ENCODE measurements at places on chromosomes 3 and 15.

- DNase-seq, result no peak
Measured at GRCh38 chr15:69490356-69491037, 37.9 kb downstream of the RPLP1 start.

DNA sequence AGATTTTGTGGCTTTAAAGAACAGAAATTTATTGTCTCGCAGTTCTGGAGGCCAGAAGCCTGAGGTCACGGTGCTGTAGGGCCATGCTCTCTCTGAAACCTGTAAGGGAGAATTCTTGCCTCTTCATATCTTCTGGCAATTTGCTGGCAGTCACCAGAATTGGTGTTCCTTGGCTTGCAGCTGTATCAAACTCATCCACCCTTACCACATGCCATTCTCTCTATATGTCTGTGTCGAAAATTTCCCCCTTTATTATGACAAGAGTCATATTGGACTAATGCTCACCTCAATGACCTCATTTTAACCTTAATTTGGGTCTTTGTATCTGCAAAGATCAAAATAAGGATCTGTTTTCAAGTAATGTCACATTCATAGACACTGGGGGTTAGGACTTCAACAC is 266.7 kb downstream of the IL20RB start:
- DNase-seq, result no peak

DNA sequence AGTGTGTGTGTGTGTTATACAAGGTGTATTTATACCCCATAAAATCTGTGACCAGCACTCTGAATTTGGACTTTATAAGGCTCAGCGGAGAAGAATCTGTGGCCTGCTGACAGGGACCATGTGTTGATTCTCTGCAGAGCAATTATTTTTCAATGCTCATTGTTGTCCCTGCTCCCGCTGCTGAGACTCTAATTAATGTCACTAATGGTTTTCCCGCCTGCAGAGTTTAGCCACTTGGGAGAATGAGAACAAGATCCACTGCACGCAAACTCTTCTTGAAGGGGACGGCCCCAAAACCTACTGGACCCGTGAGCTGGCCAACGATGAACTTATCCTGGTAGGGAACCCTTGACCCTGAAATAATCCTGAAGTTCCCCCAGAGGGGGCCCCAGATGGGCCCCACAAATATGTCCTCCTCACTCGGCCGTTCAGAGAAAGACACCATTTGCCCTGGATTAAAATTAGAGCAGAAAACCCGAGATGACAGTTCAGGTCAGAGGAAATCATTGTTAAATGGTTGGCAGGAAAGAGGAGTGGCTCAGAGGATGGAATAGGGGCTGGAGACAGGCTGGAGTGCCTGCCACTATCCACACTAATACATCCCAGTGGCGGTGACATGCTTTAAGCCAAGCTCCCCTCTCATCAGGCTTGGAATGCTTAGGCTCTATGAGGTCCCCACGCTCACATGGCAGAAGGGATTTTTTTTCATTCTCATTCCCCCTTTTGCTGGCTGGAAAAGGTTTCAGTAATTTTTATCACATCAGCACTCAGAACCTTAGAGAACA is 3.3 kb downstream of the CRABP1 start:
- no peak for DNase-seq

DNA sequence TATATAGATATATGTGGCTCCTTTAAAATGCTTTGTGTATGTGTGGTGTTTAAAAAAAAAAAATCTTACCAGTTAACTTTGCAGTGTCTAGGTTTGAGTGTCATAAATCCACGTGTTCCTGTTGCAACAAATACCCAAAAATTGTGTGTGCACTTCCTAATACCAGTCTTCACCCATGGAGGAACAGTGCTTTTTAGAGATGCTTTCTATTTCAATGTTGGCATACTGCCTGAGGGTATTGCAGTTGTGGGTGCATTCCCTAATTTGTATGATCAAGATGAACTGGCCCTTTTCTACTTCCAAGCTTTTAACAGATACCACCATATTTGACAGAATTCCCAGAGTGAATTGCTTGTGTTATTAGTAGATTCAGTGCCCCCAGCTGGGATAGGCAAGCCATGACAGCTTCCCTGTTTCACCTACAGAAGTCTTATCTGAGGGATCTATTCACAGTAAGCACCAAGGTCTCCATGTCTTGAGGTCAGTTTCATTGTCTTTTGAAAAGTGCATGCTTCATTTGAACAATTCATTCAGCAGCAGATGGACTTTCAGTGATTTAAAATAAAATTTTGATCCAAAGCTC is 68.9 kb upstream of the GOLGA6B start:
- peak; percentile 4 for DNase-seq

DNA sequence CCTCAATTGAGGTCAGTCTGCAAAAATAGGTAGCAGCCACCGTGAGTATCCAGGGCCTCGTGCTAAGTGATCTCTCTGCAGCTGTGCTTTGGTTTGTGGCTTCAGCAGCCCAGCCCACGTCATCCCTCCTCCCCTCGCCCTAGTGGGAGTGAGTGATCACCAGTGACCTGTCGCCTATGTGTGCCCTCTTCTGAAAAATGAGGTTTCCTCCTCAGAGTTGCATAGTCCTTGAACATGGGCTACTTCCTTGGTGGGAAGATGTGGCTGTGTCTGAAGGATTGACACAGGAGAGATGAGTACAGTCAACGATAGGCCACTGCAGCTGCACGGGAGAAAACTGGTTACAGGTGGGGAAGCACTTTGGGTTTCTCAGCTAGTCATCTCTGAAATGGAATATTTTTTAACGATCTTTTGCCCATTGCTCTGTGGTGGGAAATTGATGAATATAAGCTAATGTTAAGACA is 144.8 kb upstream of the BHLHE40 start:
- no peak for DNase-seq

DNA sequence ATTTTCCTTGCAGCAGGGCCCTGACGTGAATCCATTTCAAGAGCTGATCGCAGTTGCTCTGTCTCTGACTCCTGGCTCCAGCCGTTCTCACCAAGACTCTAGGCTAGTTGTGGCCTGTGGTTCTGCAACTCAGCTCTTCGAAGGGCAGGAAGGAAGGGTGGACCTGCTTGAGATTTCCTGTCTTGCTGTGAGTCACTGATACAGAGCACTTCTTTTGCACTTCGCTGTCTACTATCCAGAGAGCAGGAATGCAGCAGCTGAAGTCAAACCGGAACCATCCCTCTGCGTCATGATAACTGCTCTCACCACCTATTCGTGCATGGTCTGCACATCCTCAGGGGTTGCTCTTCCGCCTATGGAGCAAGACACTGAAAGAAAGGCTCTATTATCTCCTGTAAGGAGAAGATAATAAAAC is 59.7 kb downstream of the RAP2B start:
- DNase-seq, result peak; percentile 85

- no peak for DNase-seq
Measured at GRCh38 chr15:92107510-92107909, 254.0 kb downstream of the SLCO3A1 start.

- DNase-seq, result no peak
Measured at GRCh38 chr3:129944709-129945108, 29.8 kb upstream of the TRH start.

DNA sequence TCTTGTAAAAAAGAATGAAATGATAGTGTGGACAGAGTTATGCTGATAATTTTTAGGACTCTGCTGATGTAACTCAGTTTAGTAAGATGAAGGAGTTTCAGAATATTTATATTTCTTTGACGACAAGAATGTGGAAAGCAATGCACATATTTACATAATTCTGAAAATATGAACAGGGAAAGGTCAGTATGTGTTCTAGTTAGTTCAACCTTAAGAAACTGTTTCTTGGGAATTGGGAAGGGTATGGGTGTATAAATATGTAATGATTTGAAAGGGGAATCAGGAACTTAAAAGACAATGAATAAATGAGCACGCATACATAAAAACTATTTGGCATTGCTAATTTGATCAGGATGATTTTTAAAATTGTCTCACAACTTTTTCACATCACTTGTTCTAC is 1226.1 kb downstream of the SI start:
- DNase-seq, result no peak

GRCh38 chr3:9301798-9302197 is 52.4 kb upstream of the SRGAP3 start:
- no peak for DNase-seq

GRCh38 chr15:39161096-39161495 is 419.8 kb upstream of the THBS1 start:
- DNase-seq, result no peak

DNA sequence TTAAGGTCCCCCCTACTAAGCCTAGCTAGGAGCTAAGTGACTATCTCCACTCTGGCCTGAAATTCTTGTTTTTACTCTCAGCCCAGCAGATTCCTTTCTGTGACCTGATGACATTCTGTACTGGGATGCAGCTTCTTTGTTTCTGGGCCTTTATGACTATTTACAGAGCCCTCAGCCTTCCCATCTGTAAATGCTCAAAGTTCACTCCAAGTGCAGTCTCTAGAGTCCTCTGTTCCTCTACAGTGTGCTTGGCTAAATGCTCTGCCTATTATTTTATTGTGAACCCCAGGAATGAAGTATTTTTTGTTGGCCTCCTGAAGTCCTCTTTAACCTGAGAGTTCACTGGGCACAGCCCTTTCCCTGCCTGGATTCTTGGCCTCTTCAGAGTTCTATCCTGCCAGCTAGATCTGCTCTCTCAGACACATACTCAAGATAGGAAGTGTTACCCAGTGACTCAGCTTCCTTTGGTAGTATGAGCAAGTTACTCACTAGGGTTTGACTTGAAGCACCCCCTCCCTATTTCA is 278.1 kb upstream of the P2RY1 start:
- peak; percentile 58 for DNase-seq

- no peak for DNase-seq
Measured at GRCh38 chr3:108215871-108216270, 6.4 kb downstream of the IFT57 start.

DNA sequence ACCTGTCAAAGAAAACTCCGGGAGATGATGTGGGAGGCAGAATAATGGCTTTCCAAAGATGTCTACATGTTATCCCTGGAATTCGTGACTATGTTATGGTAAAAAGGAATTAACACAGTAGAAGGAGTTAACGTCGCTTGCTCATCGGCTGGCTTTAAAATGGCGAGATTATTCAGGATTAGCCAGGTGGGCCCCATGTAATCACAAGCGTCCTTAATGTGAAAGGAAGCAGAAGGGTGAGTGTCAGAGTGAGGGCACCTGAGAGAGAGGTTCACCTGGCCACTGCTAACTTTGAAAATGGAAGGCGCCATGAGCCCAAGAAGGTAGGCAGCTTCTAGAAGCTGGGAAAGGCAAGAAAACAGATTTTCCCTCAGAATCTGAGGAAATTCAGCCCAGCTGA is 557.2 kb downstream of the EPHB1 start:
- no peak for DNase-seq

GRCh38 chr15:69608661-69609060 is 156.0 kb downstream of the RPLP1 start:
- DNase-seq, result no peak

DNA sequence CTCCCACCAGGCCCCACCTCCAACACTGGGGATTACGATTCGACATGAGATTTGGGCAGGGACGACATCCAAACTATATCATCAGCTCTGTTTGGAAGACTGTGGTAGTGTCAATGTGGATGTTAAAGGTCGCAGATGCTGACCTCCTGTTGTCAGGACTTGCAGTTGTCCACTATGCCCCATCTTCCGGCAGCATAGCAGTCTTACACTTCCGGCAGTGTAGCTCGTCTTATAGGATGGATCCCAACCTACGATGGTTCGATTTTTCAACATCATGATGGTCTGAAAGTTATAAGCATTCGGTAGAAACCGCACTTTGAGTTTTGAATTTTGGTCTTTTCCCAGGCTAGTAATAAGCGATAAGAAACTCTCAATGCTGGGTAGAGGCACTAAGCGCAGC is 20.6 kb downstream of the CLRN1 start:
- no peak for DNase-seq

- peak; percentile 65 for DNase-seq
Measured at GRCh38 chr3:15794303-15794771, 3.4 kb downstream of the ANKRD28 start.

GRCh38 chr15:73598530-73599160 is 34.5 kb downstream of the NPTN start:
- DNase-seq, result no peak

DNA sequence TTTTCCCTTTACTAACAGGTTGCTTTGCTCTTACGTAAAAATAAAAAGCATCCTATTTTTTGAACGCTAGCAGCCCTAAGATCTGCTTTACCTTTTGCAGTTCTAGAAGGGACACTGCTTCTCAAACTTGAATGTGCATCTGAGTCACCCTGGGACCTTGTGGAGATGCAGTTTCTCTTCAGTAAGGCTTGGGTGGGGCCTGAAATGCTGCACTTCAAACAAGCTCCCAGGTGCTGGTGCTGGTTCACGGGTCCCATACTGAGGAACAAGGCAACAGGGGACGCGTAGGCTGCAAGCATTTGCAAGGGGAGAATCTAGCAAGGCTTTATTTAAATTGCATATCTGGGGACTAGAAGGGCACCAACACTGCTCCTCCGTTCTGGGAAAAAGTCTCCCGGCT is 30.0 kb downstream of the MB21D2 start:
- DNase-seq, result no peak

DNA sequence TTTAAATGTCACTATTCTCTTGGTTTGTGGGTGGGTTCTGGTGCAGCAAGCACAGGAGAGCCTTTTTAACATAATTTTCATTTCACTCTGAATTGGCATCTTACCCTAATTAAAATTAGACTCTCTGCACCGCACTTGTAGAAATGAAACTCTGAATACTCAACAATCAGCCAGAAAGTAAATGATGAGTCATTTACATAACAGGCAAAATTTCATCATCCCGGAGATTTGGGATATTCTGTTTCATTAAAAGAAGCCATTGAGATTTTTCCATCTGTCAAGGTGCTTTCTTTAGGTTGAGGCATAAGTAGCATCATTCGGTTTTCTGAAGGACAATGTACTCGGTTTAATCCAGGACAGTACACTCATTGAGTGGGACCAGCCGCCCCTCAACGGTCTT is 111.0 kb downstream of the RFTN1 start:
- DNase-seq, result peak; percentile 45

DNA sequence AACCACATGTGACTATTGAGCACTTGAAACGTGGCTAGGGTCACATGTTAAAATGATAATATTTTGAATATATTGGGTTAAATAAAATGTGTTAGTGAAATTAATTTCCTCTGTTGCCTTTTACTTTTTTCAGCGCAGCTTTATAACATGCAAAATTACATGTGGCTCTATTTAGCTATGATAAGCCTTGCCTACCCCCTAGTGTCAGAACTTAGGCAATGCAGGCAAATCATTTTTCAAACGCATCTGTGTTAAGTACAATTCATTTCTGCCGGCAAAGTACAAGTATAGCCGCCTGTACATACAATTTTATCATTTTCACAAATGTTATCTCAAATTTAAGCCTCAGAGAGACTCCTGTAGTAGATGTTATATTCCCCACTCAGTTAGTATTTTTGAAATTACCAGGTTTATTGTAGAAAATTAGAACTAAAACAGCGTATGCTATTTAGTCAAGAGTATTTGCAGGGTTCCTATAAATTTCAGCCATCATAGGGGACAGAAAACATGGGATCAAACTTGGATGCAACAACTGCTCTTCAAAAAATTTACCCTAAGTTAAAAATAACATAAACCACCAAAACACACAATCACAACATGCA is 56.1 kb downstream of the TAFA4 start:
- DNase-seq, result peak; percentile 45

Measured in stromal cell of bone marrow (primary cell).